ENCODE measurements at places on chromosomes 12 and 14.

DNA sequence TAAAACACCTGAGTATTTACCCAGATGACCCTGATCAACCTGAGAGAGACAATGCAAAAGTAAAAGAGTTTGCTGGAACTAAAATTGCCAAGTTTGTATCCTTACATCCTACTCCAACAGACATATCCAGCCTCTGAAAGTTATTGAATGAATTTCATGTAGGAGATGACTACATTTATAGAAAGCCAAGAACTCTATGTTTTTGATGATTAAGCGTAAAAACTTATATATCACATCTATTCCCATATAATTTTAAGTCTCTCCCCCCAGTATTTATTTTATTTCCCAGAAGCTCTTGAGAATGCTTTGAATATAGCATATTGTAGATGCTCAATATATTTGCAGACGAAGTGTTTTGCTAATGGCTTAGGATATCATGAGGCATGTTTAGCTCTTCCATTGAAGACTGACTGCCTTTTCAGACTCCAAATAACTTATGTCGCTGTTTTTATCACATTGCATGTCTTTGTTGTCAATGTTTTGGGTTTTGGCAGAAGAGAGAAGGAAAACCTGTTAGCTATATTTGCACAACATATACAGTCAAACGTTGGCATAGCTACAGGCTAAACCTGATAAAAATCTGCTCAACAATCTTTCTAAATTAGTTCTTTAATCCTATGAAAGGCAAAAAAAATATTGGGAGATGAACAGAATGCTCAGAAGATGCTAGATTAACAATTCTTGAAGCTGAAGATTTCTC lies 213.6 kb downstream of the DIO2 start:
- DNase-seq, result no peak

DNA sequence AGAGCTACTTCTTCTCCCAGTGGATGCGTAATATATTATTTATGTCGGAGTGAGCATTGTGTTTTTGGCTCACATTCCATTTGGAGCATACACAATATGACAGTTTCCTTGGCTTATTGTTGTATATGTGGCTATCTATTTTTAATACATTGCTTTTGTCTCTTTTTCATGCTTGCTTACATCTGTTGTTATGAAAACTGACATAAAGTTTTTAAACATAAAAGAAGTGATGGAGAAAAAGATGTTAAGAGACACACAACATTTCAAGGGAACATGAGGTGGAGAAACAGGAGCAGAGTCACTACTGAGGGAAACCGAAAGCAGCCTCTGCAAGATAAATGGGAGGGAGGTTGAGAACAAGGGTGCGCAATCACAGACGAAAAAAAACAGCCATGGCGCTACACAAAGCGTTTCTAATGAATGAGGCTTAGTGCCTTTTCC lies 228.4 kb upstream of the NPAS3 start:
- DNase-seq, result no peak

- no peak for DNase-seq
These were observed 4.4 kb upstream of the POLR3B start for GRCh38 chr12:106353175-106353574.

GRCh38 chr12:49505672-49506071 lies 33.2 kb upstream of the KCNH3 start:
- no peak for DNase-seq

DNA sequence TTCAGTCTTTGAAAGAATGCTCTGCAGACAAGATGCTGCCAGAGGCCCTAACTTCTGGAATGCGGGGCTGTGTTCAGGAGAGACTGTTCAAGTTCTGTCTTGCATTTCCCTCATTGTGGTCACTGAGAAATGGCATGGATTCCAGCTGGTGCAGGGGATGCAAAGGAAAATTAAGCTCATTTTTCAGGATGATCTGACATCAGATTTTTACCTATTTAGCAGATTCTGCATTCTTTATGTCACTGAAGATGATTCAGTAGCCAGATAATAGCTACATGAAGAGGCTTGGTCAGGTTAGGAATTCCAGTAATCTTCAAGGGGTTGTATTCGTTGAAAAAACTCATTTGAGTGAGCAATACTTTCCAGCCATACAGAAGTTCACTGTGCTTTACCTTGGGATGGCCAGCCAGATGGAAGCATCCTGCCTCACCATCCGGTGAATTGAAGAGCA lies 16.1 kb upstream of the MFAP5 start:
- DNase-seq, result no peak

DNA sequence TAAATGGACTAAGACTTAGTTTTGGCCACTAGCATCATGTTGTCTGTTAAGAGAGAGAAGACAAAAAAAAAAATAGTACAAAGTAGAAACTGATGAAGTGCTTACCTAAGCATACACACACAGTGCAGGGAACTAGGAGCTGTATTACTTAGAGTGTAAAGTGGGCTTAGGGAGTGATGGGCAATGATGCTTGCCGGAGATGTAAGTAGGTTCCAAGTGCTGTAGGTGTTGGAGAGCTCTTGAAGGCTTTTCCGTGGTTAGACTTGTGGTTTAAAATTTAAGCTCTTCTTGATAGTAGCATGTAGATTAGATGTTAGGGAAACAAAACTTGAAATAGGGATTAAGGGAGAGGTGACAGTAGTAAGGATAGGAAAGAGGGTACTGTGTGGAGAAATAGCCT lies 34.7 kb downstream of the MIA2 start:
- no peak for DNase-seq

- no peak for DNase-seq
These were observed 6.8 kb upstream of the TMED10 start for GRCh38 chr14:75183225-75183624.

GRCh38 chr12:79766705-79767464 lies 76.1 kb upstream of the PAWR start:
- no peak for DNase-seq

GRCh38 chr12:94567761-94568160 lies 82.6 kb downstream of the TMCC3 start:
- DNase-seq, result no peak

GRCh38 chr14:78451319-78451695 lies 281.1 kb downstream of the NRXN3 start:
- DNase-seq, result no peak

- no peak for DNase-seq
These were observed 267.6 kb downstream of the GRIN2B start for GRCh38 chr12:13713556-13714410.

DNA sequence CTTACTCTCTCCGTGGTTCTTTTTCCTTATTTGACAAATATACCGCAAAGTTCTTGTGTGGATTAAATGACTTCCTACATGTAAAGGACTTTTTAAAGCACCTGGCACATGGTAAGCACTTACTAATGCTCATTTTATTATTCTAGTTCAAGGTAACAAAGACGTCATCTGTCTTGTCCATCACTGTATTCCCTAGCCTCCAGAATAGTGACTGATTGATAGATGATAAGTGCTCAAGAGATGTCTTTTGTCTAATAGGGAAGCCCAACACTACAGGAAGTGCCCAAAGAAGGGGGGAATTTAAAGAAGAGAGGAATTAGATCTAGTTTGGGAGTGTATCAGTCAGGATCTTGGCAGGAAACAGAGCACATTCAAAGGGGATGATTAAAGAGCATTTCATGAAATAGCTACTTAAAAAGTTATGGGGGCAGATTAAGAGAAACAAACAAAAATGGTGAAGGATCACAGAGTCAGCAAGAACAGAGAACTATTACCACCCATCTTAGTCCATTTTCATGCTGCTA lies 151.9 kb downstream of the GXYLT1 start:
- no peak for DNase-seq

DNA sequence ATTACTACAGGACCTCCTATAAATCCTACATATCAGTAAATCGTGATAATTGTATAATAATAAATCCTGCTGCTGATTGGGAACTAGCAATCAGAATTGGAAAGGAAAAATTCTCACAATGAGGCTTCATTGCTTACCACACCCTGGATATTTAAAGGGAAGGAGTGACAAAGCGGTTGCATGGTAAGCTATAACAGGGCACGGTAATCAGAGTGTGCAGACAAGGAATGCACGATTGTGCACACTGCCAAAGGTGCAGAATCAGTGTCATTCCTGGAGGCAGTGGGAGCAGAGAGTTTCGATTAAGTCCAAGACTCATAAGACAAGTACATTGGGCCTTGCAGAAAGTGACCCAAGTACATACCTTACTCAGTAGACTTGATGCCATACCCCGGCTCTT lies 277.5 kb upstream of the NPAS3 start:
- no peak for DNase-seq

GRCh38 chr12:56476143-56476542 lies 7.8 kb downstream of the SPRYD4 start:
- no peak for DNase-seq

GRCh38 chr12:48956279-48957140 lies 777 bp downstream of the ARF3 start:
- no peak for DNase-seq

DNA sequence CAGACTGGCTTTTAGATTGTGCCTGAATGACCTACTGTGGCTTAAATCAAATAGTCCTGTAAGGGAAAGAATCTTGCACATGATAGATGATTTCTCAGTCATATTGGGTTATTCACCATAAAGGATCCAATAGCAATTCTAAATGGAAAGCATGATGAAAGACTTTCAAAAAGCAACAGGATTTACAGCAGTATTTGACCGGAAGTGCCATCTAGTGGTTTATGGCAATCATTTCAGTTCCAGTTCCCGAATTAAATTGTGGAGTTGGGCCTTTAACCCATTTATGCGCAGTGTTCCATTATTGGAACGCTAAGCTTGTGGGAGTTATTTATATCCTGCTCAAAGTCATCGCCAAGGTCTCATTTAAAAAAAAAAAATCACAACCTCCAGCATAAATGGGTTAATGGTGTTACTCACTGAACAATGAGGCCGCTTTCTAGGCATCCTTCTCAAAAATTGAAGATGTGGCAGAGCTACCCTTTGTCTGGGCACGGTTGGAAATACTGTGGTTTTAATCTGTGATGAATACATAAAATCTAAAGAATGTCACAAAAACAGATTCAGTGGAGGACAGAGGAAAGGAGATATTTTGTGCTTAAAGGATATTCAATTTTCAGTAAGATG lies 60.8 kb upstream of the REP15 start:
- DNase-seq, result no peak

GRCh38 chr14:61752626-61753025 lies 9.6 kb upstream of the SNAPC1 start:
- DNase-seq, result no peak

DNA sequence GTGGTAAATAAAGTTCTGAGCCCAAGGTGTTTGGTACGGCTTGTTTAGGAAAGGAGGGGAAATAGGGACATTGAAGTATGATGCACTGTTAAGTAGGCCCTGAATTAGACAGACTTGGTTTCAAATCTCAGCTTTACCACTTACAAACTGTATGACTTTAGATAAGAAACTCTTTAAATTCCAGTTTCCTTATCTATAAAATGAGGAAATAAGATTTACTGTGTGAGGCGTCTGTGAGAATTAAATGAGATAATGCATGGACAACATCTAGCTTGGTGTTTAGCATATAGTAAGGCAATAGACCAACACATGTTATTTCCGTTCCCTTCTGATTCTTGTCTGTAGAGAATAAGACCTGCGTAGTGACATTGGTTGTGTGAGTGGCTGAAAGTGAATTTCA lies 7.0 kb downstream of the NCKAP1L start:
- no peak for DNase-seq

Measured in stimulated activated naive CD8-positive, alpha-beta T cell treated with anti-CD3 and anti-CD28 coated beads, Interleukin-15, amount 100 ng/mL, for 72 hours (primary cell).